Fibroblast of the aortic adventitia (primary cell): ENCODE measurements at places on chromosomes 2 and 18. TPM values are rescaled to one million over a fixed set of nuclear protein-coding genes. Genes with fewer than 3 reads are reported as not detected.

DNA sequence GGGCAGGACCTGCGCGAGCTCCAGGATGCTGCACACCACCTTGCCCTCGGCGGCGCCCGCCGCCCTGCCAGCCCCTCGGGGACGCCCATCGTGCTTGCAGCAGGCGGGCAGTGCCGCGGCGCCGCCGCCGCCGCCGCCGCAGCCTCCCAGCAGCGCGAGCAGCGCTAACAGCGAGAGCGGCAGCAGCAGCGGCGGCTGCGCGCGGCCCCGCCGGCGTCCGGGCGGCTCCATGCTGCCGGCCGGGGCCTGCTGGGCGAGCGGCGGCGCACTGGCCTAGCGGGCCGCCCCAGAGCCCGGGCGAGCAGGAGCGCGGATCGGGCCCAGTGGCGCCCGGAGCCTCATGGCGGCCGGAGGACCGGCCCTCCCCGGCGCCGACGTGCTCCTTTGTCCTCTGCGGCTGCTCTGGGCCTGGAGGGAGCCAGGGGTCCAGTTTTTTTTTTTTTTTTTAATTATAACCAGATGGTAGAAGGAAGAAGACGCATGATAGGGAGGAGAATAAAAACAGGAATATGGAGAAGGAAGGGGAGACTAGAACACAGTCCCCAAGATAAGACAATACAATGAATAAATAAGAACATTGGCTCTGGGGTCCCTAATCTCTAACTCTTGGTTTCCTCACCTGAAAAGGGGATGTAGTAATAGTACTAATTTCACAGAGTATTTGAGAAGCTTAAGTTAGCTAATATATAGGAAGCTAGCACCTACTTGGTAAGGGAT, 17.1 kb upstream of the ANKRD62 start:
- peak; percentile 14 for DNase-seq

- DNase-seq = no peak
Observed at GRCh38 chr2:220684099-220684498, 888.0 kb downstream of the EPHA4 start.

- peak; percentile 22 for DNase-seq
Observed at GRCh38 chr2:240452462-240453256, 17.2 kb downstream of the GPC1 start.

Gene IWS1
- 37.7 and 176 TPM in 2 replicates for total RNA-seq

DNA sequence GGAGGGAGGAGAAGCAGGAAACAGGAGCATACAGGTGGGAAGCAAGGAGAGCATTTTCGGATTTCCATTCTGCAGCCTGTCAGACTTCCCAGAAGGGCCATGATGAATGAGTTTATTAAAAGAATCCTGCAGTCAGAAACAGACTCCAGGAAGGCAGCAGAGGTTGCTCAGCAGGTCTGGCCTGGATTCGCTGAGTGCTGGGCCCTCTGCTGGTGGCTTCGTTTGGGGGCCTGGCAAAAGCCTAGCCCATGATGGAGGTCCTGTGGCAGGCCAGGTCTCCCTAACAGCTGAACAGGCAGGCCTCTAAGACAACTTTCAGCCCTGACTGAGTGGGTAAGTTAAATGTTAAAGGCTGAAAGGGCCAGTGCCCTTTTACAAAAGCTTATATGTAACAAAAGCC, 108.2 kb upstream of the CAPN13 start:
- no peak for DNase-seq

DNA sequence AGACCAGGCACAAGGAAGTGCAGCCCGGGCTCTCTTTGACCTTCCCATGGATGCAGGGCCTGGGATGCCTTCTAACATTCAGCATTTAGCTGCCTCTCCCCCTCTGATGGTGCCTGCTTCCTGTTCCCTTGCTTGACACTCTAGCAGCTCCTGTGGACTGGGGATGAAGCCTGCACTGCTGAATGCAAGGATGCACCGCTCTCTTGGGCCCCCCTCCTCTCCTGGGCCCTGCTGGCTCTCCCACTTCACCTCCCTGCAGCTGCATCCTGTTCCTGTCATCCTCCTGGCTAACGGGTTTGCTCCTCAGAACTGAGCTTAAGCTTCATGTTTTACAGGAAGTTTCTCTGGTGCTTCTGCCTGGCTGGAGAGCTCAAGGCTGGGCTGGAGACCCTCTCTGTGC, 254.1 kb downstream of the TSN start:
- no peak for DNase-seq

Gene TRIM43
- not detected in 2 replicates for total RNA-seq

Gene UGT1A3
- not detected in 2 replicates for total RNA-seq

GRCh38 chr2:97763176-97763845, 49.9 kb downstream of the ZAP70 start:
- DNase-seq = no peak

- no peak for DNase-seq
Observed at GRCh38 chr2:71503837-71504236, 50.5 kb downstream of the DYSF start.

GRCh38 chr18:24491927-24492834, 31.7 kb downstream of the HRH4 start:
- DNase-seq = no peak

Gene COL6A3
- total RNA-seq = 1,372 and 1,478 TPM in 2 replicates

DNA sequence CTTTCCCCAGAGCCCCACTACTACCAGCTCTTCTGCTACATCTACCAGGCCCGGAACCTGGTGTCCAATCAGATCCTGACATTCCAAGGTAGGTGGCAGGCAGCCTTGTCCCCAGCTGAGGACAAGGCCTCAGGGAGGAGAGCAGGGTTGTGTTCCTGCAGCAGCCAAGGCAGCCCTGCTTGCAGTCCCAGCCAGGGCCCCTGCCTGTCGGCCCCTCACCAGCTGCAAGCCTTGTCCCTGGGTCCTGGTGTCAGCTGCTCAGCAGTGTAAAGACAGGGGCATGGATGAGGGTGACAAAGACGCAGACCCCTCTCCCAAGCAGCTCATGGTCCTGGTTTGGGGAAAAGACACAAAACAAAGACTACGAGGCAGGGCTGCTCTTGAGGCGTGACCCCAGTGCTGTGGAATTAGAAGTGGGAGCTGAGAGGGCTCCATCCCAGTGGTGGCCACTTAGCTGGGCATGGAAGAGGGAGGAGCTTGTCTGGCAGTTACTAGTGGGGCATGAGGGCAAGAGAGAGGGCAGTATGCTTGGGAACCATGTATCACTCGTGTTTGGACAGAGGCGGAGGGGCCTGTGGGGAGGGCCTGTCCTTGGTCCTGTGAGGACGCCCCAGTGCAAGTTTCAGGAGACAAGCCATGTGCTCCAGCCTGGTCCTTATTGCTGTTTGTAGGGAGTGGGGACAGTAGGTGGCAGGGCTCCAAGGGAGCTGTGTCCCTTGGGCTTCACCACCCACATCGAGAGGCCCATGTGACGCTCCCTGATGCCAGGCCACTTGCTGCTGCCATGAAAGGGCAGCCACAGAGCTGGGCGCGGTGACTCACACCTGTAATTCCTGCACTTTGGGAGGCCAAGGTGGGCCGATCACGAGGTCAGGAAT, 47.5 kb downstream of the LMAN2L start:
- no peak for DNase-seq

DNA sequence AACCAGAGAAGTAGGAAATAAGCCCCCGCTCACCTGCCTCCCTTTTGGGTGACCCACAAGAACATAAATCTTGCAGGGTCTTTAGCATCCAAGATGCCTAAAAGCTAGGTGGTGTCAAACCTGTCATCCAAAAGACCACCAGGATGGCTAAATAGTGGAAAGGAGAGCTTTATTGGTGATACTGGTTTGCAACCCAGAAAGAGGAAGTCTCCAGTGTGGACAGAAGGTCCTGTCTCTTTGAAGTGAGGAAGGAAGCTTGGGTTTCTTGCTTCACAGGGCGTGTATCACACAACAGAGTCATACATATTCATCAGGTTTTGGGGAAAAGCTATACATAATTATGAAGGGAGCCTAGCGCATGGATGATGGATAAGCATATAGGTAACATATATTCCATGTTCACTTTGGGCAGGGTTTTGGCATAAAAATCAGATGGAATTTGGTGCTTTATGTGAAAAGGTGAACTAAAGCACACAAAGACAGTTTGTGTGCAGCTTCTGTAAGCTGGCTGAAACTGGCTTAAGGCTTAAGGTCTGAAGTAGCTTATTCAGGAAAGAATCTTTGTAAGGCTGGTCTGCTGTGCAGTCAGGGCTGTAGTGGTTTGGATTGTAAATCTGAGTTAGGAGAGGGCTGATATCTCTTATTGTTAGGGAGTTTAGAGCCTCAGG, 102.2 kb upstream of the MSH2 start:
- DNase-seq = no peak

Gene TMEFF2
- total RNA-seq = 4.7 and 9.4 TPM in 2 replicates

DNA sequence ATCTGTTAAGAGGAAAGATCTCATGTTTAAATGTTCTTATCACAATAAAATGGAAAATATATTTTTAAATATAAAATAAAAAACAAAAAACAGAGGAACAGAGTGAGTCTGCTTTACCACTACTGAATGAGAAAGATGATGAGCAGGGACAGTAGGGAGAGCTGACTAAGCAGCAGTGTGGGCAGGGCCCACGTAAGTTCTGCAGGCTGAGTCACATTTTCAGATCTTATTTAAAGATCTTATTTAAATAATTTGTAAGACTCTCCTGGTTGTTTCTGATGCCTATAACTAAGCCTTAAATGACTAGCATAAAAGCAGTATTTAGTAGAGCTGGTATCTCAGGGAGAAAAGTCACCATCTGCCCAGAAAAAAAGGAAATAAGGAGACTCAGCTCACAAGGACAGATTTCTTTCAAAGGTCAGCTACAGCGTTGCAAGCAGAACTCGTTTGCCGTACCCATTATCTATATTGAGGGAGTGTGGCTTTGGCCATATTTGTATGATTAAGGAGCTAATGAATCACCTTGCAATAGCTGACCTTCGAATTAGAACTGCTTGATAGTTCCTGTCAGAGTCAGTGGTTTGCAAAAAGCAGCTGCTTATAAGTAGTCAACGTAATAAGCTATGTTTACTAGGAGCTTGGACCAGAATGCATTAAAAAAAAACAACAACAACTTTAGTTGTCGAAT, 322.1 kb upstream of the CHAC2 start:
- peak; percentile 24 for DNase-seq

Gene POTEE
- not detected in 2 replicates for total RNA-seq

GRCh38 chr2:169933124-169933711, 106.0 kb downstream of the UBR3 start:
- DNase-seq = peak; percentile 63

GRCh38 chr2:130823886-130824491, 12.7 kb upstream of the ARHGEF4 start:
- DNase-seq = no peak

GRCh38 chr2:43131051-43131889, 95.1 kb downstream of the ZFP36L2 start:
- peak; percentile 86 for DNase-seq

Gene CTAGE1
- total RNA-seq = not detected in 2 replicates

Gene GAL3ST2
- 0.25 TPM in 1 of 2 replicates, not detected in the other for total RNA-seq
